ENCODE measurements at places on chromosomes 4 and X.

- no peak for DNase-seq
Observed at GRCh38 chr4:13212936-13213335, 271.2 kb downstream of the RAB28 start.

DNA sequence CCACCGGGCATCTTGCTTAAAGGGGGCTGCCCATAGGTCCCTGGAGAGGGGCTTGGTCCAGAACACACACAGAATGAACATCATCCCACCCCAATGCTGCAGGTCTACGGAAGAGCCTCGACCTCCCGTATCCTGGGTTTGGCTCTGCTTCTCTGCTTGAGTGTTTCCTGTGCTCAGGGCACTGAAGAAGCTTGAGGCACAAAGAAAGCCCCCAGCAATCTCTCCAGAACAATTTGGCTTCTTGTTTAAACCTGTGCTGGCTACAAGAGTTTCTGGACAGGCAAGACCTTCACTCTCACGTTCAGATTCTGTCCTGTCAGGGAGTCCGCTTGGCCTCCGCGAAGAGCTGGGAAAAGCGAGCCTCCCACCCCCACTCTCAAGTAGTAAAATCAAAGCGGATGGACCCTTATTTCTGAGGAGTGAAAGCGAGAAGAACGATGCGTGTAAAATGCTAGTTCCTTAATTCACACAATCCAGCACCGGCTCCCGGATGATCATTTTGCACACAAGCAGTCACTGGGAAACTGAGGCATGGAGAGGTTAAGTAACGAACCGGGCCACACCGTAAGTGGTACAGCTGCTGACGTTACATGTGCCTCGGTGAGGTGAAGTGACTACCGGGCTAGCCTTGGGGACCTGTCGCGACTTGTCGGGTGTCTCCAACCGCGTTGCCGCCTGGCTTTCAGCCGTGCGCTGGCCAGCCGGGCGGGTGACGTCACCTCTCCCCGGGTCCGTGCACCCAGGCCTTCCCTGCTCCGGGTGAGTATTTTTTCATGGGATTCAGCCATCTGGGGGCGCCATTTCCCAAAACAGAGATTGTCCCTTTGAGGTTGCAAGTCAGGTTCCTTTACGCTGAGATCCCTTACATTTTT lies 3.1 kb upstream of the SFRP2 start:
- DNase-seq = peak; percentile 24

DNA sequence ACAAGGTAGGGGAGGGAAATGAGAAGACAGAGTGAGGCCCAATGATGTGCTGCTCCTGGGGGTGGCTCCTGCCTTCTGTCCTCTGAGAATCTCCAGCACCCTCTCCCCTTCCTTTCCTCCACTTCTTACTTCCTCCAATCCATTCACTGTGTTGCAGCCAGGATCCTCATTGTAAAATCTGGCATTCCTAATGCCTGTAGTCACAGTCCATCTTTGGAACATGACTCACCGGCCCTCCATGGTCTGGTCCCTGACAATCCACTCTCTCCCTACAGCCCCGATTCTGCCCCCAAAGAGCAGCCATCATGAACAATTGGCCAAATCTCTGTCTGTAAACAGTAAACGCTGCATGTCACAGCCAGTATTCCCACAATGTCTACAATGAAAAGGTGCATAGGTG lies 72.9 kb downstream of the CLNK start:
- DNase-seq = no peak

- peak; percentile 38 for DNase-seq
Observed at GRCh38 chrX:3713225-3713936, at the start of gene PRKX. TSS of gene PRKX (minus strand) at chrX:3713649. CDS start at chrX:3713253, 396 bp downstream.

- no peak for DNase-seq
Observed at GRCh38 chrX:23787745-23788118, 4.8 kb downstream of the SAT1 start.

- no peak for DNase-seq
Observed at GRCh38 chr4:184689681-184690080, 40.1 kb downstream of the PRIMPOL start.

DNA sequence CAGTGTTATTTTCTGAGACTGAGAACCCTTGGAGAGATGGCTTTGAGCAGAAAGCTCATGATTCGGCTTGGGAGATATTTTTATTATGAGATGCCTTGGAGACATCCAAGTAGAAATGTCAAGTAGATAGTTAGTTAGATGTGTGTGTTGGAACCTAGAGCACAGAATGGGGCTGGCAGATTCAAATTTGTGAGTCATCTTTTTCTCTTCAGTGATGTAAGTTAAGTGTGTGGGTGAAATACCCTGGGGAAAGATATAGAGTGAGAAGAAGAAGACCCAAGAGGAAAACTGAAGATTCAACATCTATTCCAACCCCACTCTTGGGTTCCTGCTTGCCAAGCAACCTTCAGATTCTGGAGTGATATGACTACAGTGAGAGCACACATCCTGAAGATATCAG lies 580.8 kb upstream of the AMOT start:
- no peak for DNase-seq

- DNase-seq = no peak
Observed at GRCh38 chr4:110347805-110348204, 128.2 kb upstream of the ENPEP start.

DNA sequence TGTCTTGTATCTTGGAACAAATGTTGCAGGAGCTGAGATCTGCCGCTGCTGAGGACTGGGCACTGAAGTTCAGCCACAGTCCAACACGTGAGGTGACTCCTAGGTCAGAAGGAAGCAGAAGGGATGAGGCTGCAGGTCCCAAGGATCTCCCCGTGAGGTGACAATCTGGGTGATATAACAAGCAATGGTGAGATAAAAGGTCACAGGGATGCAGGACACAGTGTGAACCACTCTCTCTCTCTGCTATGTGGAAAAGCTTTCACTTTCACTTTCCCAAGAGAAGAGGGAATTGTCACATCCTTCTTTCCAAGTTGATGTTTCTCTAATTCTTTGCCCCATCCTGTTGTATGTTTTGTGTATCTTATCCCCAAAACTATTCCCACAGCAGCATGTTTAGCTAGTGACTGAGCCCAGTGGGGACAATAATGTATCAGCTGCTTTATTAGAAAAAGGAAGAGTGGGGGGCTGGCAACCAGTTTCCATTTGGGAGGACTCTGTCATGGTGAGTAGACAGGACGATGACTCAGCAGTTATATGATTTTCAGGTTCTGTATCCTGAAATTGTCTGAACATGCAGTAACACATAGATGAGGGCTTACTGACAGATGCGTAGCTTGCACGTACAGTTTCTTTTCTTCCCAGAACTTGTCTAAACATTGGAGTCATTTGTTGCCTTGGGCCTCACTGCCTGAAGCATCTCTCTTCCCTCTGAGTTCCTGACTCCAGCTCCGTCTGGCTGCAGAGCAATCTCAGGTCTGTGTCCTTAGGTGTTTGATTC lies 1415.8 kb upstream of the TENM3 start:
- DNase-seq = no peak

DNA sequence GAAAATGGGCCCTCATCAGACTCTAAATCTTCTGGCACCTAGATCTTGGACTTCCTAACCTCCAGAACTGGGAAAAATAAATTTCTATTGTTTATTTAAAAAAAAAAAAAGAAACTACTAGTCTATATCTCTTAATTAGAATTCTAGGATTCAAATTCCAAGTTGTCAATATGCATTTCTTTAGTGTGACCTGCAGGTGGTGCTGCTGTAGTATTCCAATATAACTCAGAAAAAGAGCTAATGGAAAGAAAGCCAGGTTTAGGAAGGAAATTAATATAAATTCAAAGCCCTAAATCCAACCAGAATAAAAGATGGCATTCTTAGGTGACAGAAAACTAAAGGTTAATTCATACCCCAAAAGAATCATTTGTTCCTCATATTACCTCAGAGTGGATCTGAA lies 80.0 kb upstream of the NALF2 start:
- no peak for DNase-seq

DNA sequence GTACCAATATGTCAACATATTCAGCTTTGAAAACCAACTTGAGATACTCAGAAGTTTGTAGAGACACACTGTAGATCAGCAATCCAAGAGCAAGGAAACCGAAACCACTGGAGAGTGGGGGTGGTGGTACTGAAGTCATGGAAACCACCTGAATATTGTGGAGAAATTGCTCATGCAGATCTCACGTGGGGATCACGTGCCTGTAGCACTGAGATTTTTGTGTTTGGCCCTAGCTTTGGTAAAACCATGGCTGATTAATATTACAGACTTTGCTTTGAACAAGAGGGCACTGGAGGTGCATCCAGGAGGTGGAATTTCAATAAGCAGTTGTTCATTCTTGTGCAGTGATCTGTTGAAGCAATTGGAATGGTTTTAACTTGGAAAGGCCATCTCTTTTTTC lies 47.2 kb downstream of the GBA3 start:
- no peak for DNase-seq

DNA sequence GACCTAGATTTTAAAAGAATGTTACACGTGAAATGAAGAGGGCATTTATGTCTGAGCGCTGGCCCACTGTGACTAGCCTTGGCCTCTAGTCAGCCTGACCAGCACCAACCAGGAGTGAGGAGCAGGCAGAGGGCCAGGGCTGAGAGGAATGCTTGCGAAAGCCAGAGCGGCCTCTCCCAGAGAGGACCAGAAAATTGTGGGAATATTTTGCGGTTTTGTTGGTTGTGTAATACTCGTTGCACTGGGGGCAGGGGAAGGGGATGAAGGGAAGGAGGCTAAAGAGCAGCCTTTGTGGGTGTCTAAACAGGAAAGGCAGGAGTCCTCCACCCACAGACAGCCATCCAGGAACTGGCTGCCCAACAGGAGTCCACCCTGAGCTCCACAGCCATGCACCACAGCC lies 3.8 kb downstream of the GABRE start:
- no peak for DNase-seq

DNA sequence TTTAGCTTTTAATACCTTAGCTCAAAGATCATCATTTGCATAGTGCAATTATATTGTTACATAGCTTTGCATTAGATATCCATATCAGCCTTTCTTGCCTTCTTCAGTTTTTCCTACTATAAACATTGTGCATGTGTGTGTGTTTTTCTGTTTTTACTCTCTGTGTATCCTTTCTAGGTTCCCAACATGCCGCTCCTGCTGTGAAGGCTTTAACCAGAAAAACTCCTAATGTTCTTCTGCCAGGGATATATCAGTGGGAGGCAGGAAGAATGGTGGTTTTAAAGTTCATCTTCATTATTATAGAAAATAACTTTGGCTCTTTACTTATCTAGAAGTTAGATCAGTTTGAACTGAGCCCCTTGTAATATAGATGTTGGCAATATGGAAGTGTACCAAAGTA lies 61.2 kb downstream of the CPE start:
- DNase-seq = no peak

- no peak for DNase-seq
Observed at GRCh38 chr4:8181844-8182243, 17.2 kb upstream of the SH3TC1 start.

GRCh38 chr4:30836231-30836630 lies 116.1 kb downstream of the PCDH7 start:
- DNase-seq = no peak

DNA sequence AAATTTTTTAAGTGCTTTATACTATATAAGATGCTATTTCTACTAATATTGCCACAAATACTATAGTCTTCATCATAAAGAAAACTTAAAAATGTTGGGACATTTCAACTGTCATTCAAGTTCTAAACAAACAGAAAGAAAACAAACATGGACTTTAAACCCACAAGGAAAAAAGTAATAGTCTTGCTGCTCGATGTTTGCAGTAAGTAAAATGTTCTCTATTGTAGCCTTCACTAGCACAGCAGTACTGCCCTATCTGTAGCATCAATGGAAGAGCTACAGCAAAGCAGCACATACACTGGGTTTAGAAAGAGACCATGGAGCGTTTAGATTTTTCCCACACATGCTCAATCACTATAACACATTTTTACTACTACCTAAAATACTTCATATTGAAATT lies 146.8 kb downstream of the KLHL13 start:
- DNase-seq = no peak

DNA sequence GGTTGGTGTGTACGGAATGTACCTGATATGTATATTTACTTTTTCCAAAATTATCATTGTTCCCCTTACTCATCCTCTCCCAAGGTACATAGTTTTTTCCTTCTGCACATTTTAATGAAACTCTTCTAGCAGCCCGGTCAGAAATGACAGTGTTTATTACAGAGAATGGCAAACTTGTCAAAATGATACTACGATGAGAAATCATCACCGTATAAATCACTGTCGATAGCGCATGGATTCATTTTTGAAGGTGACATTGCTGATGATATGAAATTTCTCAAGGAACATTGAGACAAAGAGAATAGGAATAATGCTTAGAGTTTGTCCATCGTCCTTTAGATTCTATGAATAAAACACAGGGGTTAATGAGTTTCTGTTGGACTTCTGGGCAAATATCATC lies 30.6 kb downstream of the FAM114A1 start:
- no peak for DNase-seq

DNA sequence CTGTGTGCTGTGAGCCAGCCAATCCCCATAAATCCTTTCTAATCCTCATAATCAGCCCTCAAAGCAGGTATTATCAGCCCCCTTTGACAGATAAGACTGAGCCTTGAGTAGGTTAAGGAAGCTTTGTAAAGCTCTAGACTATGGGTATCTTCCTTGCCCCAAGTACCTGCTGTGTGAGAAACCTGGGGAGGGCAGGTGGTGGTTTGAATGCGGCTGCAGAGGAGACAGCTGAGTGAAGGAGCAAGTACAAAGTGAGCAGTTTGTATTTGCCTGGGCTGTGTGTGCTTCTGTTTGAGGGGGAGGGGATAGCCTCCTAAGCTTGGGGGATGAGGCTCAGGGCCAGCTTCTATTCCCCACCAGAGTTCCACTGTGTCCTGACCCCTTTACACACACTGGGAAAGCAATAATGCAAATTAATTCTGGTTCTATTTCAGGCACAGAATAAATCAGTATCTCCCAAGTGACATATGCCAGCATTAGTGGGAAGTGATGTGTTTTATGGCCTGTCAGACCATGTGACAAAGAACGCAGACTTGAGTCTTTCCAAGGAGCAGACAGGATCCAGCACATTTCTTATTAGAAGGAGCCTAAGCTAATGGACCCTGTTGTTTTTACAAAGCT lies 63.5 kb downstream of the EVC start:
- DNase-seq = no peak

DNA sequence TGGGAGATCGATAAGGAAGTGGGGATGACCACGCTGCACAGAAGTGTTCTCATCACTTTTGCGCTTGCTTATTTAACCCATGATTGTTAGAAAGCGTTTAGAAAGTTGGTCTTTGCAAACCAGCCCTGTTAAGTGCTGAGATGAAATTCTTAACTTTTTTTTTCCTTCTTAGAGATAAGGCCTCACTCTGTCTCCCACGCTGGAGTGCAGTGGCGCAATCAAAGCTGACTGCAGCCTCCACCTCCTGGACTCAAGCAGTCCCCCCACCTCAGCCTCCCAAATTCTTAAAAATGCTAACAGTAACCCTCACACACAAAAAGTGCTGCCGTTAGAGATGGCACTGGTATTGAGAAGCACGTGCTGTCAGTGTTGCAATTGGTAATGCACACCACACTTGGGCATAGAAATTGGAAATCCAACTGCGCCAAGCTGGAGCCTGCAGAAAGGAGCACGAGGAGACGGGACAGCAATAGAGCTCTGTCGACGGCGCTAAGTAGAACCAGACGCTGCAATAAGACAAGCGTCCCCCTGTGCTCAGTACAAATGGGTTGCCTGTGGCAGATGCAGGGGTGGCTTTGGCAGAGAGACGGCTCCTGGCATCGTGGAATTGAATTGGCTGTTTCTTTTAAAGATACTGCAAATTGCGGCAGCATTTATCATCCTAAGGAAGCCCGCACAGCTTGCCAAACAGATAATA lies 113.4 kb downstream of the TBL1X start:
- DNase-seq = peak; percentile 48

GRCh38 chr4:115145393-115146160 lies 32.2 kb upstream of the NDST4 start:
- no peak for DNase-seq

Measured in hippocampal formation (tissue), 2 donors.